ENCODE measurements at places on chromosomes 7 and 10.

GRCh38 chr10:3065622-3066021, 1.7 kb upstream of the PFKP start:
- DNase-seq: no peak

DNA sequence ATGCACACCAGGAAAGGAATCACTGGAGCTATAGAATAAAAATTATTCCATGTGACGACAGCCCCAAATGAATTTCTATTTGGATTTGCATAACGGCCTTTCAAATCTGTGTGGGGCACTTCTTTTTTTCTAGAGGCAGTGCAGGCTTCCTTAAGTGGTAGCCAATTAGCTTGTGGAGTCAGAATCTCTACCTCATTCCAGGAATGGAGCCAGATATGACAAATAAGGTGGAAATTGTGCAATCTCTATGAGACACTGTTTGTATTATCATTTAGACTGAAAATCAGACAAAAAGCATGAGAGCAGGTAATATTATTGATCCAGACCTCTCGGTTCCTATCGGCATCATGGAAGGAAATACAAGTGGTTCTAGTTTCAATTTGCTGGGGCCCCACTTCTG, 78.7 kb downstream of the BEND7 start:
- DNase-seq: no peak

GRCh38 chr7:4800487-4800886, 25.1 kb downstream of the AP5Z1 start:
- DNase-seq: no peak

GRCh38 chr7:46652317-46652716, 731.2 kb upstream of the IGFBP3 start:
- no peak for DNase-seq

DNA sequence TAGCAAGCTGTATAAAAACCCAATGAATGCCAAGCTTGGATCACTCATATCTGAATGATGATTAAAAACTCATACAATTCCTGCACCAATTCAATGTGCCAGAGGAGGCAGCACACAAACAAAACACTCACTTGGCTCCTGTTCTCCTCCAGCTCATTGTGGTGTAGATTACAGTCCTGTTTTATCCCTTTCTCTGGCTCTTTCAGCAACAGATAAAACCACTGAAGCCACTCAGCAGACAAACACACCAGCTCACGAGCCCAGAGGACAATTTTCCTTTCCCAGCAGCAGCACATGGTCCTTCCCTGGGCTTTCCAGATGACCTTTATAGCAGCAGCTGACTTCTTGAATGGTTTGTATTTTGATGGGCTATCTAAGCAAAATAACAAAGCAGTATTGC, 107.3 kb upstream of the STARD3NL start:
- DNase-seq: no peak

GRCh38 chr7:216360-217300, 24.3 kb downstream of the FAM20C start:
- no peak for DNase-seq

DNA sequence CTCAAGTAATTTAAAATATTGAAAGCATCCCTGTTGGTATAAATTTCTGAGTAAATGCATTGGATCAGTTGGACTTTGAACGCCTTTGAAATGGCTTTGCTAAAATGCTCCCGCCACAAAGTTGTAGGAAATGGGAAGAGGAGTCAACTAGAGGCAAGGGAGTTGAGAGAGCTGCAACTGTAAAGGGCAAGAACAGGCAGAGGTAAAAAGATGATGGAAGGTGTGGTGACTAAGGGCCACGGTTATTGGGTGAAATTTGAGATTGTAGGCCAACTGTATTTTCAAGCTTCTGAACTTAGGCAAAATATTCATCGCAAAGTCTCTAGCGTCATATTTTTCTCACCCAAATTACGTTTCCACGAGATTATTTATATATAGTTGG, 595 bp upstream of the SUMF2 start:
- DNase-seq: no peak

- no peak for DNase-seq
Observed at GRCh38 chr7:98423043-98423442, 22.2 kb upstream of the BAIAP2L1 start.

DNA sequence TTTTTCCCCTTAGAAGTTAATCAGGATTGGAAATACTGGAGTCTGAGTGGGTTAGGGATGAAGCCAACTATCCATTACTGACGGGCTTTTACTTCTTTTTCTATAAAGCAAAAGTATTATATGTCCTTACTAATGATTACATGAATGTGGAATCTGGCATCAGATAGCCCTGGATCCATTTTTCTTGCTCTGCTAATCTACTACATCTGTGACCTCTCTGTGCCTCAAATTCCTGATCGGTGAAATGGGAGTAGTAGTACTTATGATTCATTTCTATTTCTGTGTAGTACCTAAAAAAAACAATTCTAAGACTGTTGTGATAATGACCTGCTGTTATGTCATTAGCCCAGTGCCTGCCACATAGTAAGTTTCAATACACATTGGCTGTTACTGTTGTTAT, 621.6 kb downstream of the SORCS3 start:
- DNase-seq: no peak

DNA sequence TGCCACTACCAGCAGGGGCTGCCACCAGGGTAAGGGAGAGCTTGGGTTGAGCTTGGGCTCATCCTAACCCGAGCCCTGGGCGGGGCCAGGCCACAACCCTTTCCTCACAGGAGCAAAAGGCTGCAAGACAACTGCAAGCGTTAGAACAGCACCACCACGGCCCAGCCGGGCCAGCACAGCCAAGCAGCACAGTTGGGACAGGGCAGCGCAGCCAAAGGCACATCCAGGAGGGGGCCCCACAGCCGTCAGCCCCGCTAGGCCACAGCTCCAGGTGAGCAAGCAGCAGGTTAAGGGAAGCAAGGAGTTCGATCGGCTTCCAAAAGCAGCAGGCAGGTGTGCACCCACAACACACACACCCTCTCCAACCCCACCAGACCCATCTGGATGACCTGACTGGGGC, 7.0 kb upstream of the NDST2 start:
- no peak for DNase-seq

- no peak for DNase-seq
Observed at GRCh38 chr10:122021379-122021778, 32.4 kb downstream of the TACC2 start.

GRCh38 chr10:89798092-89798491, 96.7 kb downstream of the KIF20B start:
- DNase-seq: no peak

Data from activated T-cell treated with anti-CD3 and anti-CD28 coated beads, Interleukin-2, amount 50 U/mL, for 1 hour (primary cell).